Peyer's patch (tissue), 4 donors: ENCODE measurements at places on chromosomes 3 and 15. TPM values are rescaled to one million over a fixed set of nuclear protein-coding genes. Genes with fewer than 3 reads are reported as not detected.

DNA sequence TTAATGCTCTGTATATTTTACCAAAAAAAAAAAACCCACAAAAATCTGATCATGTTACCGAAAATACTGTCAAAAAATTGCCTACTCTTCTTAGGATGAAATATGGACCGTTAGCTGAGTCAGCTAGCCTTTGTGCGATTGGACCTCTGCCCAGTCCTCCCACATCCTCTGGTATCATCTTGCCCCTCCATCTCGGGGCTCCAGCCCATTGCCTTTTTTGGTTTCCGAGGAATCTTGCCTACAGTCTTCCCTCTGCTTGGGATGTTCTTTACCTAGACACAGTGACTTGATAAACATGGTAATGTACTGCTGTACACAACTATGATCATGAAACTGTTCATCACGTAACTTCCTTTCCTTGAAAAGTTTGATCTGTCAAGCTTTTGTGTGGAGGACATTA, 371.4 kb downstream of the SV2B start:
- DNase-seq, result no peak
- H3K36me3 ChIP-seq, result no peaks in the 10 kb centered on the region
- no peak overlapping the region for H3K27ac ChIP-seq
- H3K4me3 ChIP-seq, result no peak overlapping the region
- H3K27me3 ChIP-seq, result no peaks in the 10 kb centered on the region

DNA sequence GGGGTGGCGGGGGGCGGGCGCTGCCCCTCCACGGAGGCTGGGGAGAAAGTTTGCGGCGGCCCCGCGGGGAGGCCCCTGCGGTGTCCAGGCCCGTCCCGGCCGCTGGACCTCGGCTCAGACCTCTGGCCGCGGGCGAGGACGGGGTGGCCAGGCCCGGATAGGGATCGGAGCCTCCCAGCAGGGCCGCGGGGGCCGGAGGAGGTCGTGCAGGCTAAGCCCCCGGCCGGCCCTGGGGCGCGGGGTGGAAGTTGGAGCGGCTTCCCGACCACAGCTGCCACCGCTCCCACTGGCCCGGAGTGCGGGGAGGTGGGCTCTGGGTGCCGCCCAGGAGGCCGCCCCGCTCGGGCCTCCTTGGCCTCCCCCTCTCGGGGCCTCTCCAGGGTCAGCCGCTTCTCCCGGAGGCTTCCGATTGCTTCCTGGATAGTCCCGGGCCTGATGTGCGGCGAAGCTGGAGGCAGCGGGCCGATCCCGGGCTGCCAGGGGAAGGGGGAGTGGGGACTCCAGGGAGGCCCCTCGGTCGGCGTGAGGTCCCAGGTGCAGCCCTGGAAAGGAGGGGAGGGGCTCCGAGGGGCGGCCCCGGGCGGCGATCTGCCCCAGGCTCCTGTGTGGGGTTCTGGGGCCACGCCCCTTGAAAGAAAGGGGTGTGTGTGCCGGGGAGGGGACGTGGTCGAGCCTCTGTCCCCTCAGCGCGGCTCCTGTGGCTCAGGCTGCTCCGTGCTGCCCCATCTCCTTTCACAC, 907 bp downstream of the PLXNA1 start:
- H3K4me3 ChIP-seq, result peak overlapping the region; percentile 60
- H3K36me3 ChIP-seq, result no peaks in the 10 kb centered on the region
- peak; percentile 66 for DNase-seq
- peak overlapping the region; percentile 10 for H3K27ac ChIP-seq
- H3K4me1 ChIP-seq, result no peaks in the 10 kb centered on the region

DNA sequence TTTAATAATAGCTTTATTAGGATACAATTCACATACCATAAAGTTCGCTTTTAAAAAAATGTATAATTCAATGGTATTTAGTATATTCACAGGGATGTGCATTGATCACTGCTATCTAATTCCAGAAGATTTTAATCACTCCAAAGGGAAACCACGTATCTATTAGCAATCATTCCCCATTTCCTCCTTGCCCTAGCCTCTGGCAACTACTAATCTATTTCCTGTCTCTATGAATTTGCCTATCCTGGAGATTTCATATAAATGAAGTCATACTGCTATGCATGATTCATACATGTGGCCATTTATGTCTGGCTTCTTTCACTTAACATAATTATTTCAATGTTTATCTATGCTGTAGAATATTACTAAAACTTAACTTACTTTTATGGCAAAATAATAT, 32.0 kb upstream of the CASR start:
- no peak overlapping the region for H3K27ac ChIP-seq
- no peak for DNase-seq
- H3K27me3 ChIP-seq, result no peaks in the 10 kb centered on the region
- H3K4me3 ChIP-seq, result no peak overlapping the region
- H3K4me1 ChIP-seq, result no peaks in the 10 kb centered on the region

GRCh38 chr15:55846116-55846707, 103.3 kb upstream of the PRTG start:
- no peak overlapping the region for H3K27ac ChIP-seq
- no peaks in the 10 kb centered on the region for H3K36me3 ChIP-seq
- no peaks in the 10 kb centered on the region for H3K4me1 ChIP-seq
- no peaks in the 10 kb centered on the region for H3K27me3 ChIP-seq

DNA sequence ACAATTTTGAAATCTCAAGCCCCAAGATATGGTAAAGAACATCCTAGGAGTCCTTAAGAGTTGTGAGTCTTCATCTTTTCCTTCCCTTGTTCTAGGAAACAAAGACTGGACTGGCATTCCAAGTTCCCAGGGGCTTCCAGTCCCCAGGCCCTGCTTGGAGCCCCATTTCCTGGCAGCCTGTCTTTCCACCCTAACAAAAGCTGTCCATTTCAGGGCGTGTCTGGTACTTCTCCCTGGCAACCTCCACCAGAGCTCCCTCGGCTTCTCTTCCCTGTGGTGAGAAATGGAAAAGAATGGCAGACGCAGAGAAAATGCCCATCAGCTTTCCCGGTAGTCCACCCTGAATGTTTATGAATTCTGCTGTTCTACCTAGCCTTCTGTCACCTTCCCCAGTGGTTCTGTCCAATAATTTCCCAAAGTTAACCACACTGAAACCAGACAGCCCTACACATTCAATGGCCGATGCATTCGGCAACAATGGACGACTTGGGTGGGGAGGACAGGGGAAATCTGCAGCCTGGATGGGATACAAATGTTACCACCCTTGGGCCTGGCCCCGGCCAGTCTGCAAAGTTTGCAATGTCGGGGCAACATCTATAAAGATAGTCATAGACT, 6.8 kb downstream of the RAB6B start:
- no peaks in the 10 kb centered on the region for H3K27me3 ChIP-seq
- H3K27ac ChIP-seq, result no peak overlapping the region
- no peak for DNase-seq
- no peaks in the 10 kb centered on the region for H3K36me3 ChIP-seq

- no peak overlapping the region for H3K27ac ChIP-seq
- no peaks in the 10 kb centered on the region for H3K36me3 ChIP-seq
- no peak for DNase-seq
- no peak overlapping the region for H3K4me3 ChIP-seq
- H3K27me3 ChIP-seq, result no peaks in the 10 kb centered on the region
- H3K4me1 ChIP-seq, result no peaks in the 10 kb centered on the region
These were observed 259.9 kb upstream of the NR2F2 start for GRCh38 chr15:96070636-96071035.

DNA sequence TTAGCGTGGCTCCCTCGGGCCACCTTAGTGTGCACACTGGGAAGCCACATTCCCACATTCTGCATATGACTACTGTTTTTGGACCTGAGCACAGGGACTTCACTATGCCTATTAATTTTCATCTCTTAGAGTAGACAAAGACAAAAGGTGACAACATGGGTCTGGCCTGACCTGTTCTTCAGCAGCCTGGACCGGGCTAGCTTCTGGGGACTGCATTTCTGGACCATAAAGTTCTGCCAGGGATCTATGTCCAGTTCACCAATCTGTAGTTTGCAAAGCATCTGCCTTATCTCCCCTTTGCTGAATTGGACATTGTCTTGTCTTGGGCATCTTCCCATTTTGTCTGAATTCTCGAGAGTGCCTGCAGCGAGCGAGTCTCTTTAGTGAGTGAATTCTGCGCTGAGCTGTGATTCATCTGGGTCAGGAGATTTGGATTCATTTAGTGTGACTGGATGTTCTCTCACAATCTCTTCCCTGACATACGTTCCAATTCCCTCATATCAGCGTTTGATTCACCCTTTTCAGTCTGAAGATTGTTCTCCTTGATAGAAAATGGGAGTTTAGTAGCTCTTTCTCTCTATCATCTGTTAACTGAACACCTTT, 112.2 kb upstream of the PLXNA1 start:
- no peaks in the 10 kb centered on the region for H3K4me1 ChIP-seq
- H3K27me3 ChIP-seq, result no peaks in the 10 kb centered on the region
- H3K36me3 ChIP-seq, result no peaks in the 10 kb centered on the region
- no peak for DNase-seq
- no peak overlapping the region for H3K4me3 ChIP-seq

- H3K4me1 ChIP-seq, result no peaks in the 10 kb centered on the region
- no peaks in the 10 kb centered on the region for H3K27me3 ChIP-seq
- no peak overlapping the region for H3K4me3 ChIP-seq
- no peak for DNase-seq
- H3K36me3 ChIP-seq, result no peaks in the 10 kb centered on the region
- H3K27ac ChIP-seq, result no peak overlapping the region
These were observed 14.2 kb upstream of the CD200R1L start for GRCh38 chr3:112860898-112861297.

GRCh38 chr3:45545476-45545875, 49.1 kb upstream of the LIMD1 start:
- no peaks in the 10 kb centered on the region for H3K4me1 ChIP-seq
- no peak overlapping the region for H3K27ac ChIP-seq
- no peak for DNase-seq
- H3K4me3 ChIP-seq, result no peak overlapping the region

DNA sequence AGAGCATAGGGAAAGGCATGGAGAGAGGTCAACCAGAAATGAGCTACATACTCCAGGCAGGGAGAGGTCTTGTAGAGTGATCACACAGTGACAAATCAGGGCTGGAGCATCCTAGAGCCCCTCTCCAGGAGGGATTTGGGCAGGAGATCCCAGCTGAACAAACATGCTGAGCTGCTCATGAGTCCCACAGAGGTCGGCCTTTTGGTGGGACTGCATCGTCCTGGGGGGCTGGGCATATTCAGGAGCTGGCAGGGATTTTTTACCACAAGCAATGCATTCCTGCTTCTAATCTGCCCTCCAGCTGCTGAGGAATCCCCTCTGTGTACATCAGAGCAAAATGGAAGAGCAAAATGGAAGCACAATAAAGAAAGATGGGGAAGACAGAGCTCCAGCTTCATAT, 94.9 kb downstream of the NTRK3 start:
- H3K36me3 ChIP-seq, result no peaks in the 10 kb centered on the region
- H3K4me3 ChIP-seq, result no peak overlapping the region
- H3K27me3 ChIP-seq, result no peaks in the 10 kb centered on the region
- H3K4me1 ChIP-seq, result no peaks in the 10 kb centered on the region

The CLRN1 gene
- not detected for total RNA-seq

The GOLGA8M gene
- not detected for total RNA-seq

The NANOGP8 gene
- total RNA-seq, result not detected

The GNAT1 gene
- not detected for total RNA-seq

The KCNAB1 gene
- 1.6 TPM for total RNA-seq

The IQCF5 gene
- total RNA-seq, result not detected

The MED12L gene
- total RNA-seq, result 0.13 TPM

The IMPG2 gene
- total RNA-seq, result 0.35 TPM

The CGNL1 gene
- 2.1 TPM for total RNA-seq

The TEX55 gene
- not detected for total RNA-seq

The CCR9 gene
- total RNA-seq, result 7.4 TPM
